Left renal cortex interstitium (tissue), 4 donors: ENCODE measurements at places on chromosomes 4 and X. TPM values are rescaled to one million over a fixed set of nuclear protein-coding genes. Genes with fewer than 3 reads are reported as not detected.

CYLC1 gene
- polyA plus RNA-seq, result not detected

PCDH11X gene
- polyA plus RNA-seq, result 0.21 TPM

PLAC8 gene
- polyA plus RNA-seq, result 3.4 TPM

HELT gene
- 0.16 TPM for polyA plus RNA-seq

XG gene
- polyA plus RNA-seq, result 0.19 TPM

HAUS7 gene
- polyA plus RNA-seq, result 31.6 TPM

SLC2A9 gene
- 8.5 TPM for polyA plus RNA-seq

SCARB2 gene
- polyA plus RNA-seq, result 195 TPM

MND1 gene
- polyA plus RNA-seq, result 16.5 TPM

TLR8 gene
- polyA plus RNA-seq, result 0.27 TPM

STOX2 gene
- 8.8 TPM for polyA plus RNA-seq

MTNR1A gene
- polyA plus RNA-seq, result 2.3 TPM

AMTN gene
- polyA plus RNA-seq, result not detected

FRG2 gene
- polyA plus RNA-seq, result not detected

GYPB gene
- 6.6 TPM for polyA plus RNA-seq

NWD2 gene
- polyA plus RNA-seq, result 0.24 TPM

COQ2 gene
- polyA plus RNA-seq, result 16.6 TPM

IGSF1 gene
- 21.0 TPM for polyA plus RNA-seq

KLF8 gene
- 6.5 TPM for polyA plus RNA-seq

COX7B2 gene
- polyA plus RNA-seq, result not detected

PHOX2B gene
- polyA plus RNA-seq, result 0.11 TPM

FRMPD3 gene
- polyA plus RNA-seq, result 0.31 TPM

CCNQ gene
- polyA plus RNA-seq, result 20.5 TPM

TMSB15A gene
- polyA plus RNA-seq, result 59.9 TPM

TCEAL9 gene
- 195 TPM for polyA plus RNA-seq

IRF2 gene
- polyA plus RNA-seq, result 32.5 TPM

PGAM4 gene
- polyA plus RNA-seq, result not detected

HTRA3 gene
- 9.7 TPM for polyA plus RNA-seq

ASMT gene
- not detected for polyA plus RNA-seq

CT45A10 gene
- polyA plus RNA-seq, result not detected

ADRA2C gene
- 16.2 TPM for polyA plus RNA-seq

DMRTC1 gene
- 0.30 TPM for polyA plus RNA-seq

TMPRSS11A gene
- polyA plus RNA-seq, result not detected

IL2RG gene
- polyA plus RNA-seq, result 1.1 TPM

AREG gene
- 0.12 TPM for polyA plus RNA-seq

NLGN3 gene
- polyA plus RNA-seq, result 5.8 TPM

RLIM gene
- 29.5 TPM for polyA plus RNA-seq

SHOX gene
- polyA plus RNA-seq, result 0.08 TPM

CCDC110 gene
- polyA plus RNA-seq, result 2.6 TPM

HSPA4L gene
- polyA plus RNA-seq, result 13.7 TPM

GYPA gene
- 2.1 TPM for polyA plus RNA-seq

NLGN4X gene
- 12.3 TPM for polyA plus RNA-seq

BEND2 gene
- 0.14 TPM for polyA plus RNA-seq

LRIT3 gene
- polyA plus RNA-seq, result 0.83 TPM

GPRIN3 gene
- 9.2 TPM for polyA plus RNA-seq

PDLIM3 gene
- polyA plus RNA-seq, result 5.2 TPM

MAGEA2B gene
- polyA plus RNA-seq, result not detected

BMPR1B gene
- 20.4 TPM for polyA plus RNA-seq
